ENCODE measurements at places on chromosomes 2 and 18.

DNA sequence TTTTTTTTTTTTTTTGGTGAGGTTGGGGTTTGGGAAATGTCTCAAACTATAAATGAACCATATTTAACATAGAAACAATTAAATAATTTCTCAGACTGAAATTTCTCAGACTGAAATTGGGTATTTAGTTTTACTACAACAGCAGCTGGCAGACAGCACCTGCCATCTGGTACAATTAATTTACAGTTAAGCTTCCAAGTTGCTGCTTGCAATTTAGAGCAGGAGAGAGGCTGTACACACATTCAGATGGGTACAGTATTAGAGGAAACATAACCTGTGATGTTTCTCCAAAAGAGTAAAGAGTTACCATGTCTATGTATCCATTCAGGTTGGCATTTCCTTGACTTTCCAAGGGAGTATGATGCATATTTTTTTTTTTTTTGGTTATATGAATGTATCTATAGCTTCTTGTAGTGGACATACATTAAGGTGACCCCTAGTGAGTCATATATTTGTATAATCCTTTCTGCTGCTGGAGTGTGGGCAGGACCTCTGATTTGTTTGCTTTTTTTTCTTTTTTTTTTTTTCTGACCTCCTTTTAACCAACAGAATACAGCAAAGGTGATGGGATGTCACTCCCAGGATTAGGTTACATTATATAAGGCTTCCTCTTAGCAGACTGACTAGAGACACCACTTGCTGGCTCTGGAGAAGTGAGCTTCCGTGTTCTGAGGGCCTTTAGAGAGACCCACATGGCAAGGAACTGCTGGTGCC is 201.7 kb downstream of the PTH2R start:
- DNase-seq: no peak

GRCh38 chr2:233351423-233351822 is 2.9 kb upstream of the DGKD start:
- no peak for DNase-seq

DNA sequence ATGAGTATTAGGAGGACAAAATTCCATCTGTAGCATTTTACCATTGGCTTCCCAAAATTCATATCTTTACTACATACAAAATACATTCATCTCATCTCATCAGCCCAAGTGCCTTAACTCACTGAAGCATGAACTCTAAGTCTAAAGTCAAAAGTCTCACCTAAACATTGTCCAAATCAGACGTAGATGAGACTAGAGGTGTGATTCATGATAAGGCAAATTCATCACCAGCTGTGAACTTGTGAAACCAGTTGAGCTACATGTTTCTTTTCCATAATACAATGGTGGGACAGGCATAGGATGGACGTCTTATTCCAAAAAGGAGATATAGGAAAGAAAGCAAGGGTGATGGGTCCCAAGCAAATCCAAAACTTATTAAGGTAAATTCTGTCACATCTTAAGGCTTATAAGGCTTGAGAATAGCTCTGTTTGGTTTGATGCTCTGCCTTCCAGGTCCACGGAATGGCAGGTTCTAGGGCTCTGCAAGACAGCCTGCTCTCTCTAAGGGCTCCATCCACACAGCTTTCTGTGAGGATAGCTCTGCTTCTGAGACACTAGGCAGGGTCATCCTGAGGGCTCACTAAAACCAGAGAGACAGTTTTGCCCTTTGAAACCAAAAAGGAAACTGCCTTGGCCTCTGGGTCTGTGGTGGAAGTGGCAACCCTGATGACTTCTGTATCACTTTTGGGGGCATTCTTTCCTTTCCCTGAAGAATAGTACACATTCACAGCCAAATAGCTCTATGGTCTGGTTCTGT is 9.6 kb downstream of the IFIH1 start:
- no peak for DNase-seq

GRCh38 chr2:129879614-129880180 is 99.8 kb upstream of the RAB6C start:
- no peak for DNase-seq

GRCh38 chr2:66575625-66576310 is 140.8 kb downstream of the MEIS1 start:
- no peak for DNase-seq

DNA sequence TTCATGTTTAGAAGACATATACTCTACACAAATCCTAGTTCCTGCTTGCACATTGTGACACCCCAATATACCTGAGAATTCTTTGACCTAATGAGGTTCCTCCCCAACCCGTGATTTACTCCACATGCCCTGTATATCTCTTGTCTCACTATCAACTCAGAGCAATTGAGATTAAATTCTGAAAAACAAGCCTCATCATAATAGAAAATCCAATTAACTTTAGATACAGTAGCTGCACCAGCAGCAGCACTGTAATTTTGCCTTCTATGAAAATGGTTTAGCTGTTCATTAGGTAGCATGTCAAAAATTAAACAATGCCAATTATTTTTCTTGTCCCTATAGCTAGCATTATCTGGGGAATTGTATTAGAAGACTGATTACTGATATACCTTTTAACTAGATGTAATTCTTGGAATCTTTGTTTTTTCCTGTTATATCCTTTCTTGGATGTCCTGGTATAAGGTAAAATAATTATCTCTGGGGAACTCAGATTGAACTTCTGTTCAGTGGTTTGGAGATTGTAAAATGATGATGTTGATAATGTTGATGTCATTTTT is 218.9 kb upstream of the TANK start:
- DNase-seq: no peak

DNA sequence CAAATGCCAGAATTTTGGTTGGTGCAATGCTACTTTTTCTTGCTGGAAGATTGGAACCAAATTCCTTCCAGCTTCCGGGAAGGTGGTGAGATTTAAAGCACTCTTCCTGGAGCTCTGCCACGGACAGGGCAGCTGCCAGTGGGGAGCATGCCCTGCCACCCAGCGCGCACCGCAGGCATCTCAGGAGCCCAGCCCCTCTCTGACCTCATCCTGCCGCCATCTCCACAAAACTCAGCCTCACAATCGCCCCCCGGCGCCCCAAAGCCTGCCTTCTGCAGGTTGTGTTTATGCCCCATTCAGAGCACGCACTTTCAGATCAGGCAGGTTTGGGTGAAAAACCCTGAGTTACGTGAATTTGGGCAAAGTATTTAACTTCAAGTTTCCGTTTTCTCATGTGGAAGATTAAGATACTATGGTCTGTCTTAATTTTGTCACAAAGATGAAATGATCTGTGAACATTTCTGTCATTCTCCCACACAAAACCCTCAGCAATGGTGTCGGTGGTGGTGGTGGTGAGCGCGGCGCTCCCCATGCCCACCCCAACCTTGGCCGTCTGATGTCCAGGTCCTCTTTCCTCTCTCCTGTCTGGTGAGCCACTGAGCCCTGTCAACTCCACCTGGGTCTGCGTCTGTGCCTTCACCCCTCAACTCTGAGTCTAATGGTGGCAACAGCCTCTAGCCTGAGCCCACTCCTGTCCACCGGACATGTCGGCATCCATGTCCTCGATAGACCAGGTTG is 282.8 kb upstream of the SALL3 start:
- DNase-seq: no peak

- DNase-seq: no peak
These were observed 60.7 kb downstream of the PRELID3A start for GRCh38 chr18:12468445-12468844.

GRCh38 chr2:23565814-23566213 is 180.8 kb downstream of the KLHL29 start:
- DNase-seq: no peak

- DNase-seq: no peak
These were observed 225.7 kb downstream of the MTX2 start for GRCh38 chr2:176494949-176495353.

DNA sequence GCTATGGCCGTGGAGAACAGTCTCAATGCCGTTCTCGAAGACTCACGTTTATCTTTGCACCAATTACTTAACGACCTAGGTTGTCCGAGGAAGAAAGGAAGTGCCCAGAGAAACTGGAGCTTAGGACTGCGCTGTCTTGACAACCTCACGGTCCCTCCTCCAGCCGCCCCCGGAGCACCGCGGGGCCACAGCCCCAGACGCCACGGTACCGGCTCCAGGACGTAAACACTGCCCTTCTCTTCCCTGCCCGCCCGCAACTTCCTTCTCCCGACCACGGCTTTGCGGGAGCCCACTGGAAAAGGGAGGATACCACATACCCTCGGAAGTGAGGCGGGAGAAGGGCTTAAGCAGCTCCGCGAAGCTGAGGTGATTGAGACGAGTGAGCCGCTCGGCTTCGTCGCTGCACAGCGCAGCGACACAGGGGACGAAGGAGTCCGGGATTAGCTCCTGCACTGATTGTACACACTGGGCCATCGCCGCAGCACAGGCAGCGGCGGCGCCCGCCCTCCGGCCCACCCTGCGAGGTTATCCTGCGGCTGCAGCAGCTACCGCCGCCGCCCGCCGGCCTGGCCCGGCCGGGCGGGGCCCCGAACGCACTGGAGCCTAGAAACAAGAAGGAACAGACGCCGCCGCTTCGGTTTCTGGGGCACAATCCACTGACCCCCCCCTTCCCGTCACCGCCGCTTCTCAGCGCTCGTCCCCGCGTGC is 483 bp downstream of the TRAPPC8 start:
- DNase-seq: no peak

DNA sequence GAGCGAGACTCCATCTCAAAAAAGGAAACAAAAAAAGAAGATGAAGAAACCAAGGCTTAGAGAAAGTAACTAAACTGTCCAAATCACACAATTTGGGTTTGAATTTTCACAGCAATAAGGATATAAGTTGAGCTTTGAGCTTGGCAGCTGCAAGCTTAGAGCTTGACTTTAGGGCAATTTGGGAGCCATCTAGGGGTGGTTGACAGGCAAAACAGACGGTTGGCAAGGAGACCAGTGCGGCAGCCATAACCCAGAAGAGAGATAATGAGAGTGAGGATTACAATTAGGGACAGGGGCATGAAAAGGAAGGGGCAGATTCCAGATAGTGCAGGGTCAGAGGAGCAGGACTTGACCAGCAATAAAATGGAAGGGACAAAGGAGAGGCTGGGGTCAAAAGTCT is 382.2 kb upstream of the HNRNPA3 start:
- DNase-seq: no peak

- no peak for DNase-seq
These were observed 216.8 kb upstream of the CNTNAP5 start for GRCh38 chr2:123808243-123808642.

GRCh38 chr2:176455816-176456291 is 186.6 kb downstream of the MTX2 start:
- DNase-seq: no peak

DNA sequence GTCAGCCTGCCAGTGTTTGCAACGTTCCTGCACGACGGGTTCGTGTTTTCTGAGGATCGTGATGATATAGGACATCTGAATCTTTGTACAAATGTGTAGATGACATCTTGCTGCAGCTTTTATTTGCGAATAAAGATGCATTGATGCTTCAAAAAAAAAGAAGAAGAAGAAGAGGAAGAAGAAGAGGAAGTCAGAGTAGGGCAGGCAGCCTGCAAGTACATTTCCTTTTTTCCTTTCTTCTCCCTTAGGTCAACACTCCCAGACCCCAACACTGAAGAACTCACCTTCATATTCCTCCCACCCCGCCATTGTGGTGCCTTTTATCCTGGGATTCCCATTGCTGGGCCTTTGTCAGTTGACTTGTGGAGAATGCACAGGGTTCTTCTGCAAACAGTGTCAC is 91.5 kb downstream of the FHOD3 start:
- no peak for DNase-seq

DNA sequence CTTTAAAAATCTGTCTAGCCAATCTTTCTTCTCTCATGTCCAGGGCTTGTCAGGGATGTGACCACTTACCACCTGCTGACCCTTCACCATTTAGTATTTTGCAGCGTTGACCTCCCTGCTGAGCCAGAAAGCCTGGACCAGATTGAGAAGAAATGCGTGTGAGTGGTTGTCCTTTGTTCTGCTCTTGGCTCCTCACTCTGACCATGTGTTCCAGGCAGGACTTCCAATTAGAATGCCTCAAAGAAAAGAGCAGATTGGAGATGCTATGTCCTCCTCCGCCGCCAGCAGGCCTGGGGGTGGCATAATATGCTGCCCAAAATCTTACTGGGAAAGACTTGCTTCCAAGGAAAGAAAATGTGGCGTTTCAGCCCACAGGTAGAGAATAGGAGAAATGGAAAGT is 894.1 kb downstream of the SLC4A3 start:
- no peak for DNase-seq

DNA sequence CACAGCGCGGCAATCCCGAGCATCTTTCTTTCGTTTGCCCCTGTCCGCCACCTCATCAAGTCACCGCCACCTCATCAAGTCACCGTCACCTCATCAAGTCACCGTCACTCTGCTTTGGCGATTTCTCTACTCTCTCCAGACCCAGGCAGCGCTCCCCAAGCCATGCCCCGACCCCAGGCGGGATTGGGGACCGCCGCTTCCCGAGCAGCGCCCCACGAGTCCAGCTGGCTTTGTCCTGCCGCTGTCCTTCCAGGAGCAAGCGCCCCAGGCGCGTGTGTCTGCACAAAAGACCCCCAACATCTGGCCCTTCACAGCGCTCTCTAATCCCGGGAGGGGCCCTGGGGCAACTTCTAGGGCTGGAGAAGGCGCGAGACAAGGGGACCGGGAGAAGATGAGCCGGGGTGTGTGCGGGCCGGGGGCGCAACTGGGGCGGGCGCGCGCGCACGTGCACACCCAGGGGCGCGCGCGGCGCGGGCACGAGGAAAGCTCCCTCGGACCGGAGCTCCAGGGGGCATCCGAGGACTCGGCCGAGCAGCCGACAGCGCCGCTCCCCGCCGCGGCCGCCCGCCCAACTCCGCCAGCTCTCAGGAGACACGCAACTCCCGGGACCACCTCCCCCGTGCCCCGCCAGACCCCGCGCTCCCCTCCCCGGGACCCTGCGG is 633 bp upstream of the RNF152 start:
- peak; percentile 5 for DNase-seq

- DNase-seq: no peak
These were observed 16.3 kb upstream of the KCNG2 start for GRCh38 chr18:79781331-79781941.

GRCh38 chr18:46322411-46322891 is 218.3 kb downstream of the HAUS1 start:
- no peak for DNase-seq

DNA sequence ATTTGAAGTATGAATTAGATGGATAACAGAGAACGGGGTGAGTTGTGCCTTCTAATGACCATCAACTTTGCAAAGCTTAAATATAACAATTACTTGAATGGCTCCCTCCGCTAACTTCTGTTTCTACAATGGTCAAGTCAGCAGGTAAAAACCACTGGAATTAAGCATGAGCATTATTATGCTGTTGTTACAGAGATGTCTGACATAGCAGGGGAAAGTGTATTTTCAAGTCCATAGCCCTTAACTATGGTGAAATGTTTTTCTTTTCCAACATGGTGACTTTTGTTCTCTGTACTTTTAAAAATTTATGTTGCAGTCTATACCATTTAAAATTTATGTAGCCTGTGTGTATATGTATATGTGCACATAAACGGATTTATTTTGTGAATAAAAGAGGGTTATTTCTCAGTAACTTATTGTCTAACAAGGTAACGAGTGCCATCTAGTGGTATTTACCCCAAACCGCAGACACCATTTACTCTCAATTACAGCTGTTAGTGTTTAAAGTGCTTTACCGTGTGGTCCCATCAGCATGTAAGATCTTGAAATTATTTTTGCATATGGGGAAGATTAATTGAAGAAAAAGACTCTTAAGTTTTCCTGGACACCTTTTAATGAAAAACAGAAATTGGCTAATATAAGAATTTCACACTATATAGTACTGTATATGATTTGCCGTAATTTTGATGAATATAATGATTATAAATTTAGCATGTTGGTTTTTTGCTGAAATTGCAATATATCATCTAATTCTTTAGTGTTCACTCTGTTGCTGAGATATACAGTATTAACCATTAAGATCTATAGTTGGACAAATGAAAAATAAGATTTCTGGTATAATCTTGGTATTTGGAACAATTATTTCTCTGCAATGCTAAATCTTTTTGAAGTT is 78.2 kb downstream of the UBE2E3 start:
- DNase-seq: no peak

GRCh38 chr2:195594248-195594647 is 62.8 kb upstream of the SLC39A10 start:
- DNase-seq: no peak
